ENCODE measurements at places on chromosomes 11 and 22.
A peak's percentile ranks its signal among the peaks of the same experiment; 100 is the strongest.

DNA sequence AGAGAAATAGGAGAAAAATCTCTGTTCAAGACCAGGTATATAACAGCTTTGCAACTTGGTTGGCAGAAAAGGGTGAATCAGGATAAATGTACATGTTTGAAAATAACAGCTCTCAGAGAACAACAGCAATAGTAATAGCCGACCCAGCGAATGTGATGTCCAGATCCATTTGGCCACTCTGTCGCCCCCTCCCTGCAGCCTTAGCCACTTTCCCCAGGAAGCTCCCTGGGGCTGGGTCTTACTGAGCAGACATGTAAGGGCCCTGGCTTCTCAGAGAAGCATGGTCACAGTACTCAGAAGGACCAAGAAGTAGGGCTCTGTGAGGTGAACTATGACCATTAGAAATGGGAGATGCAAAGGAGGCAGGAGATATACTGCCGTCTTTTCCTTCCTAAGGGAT, 154.1 kb upstream of the SNX19 start:
- no peak for DNase-seq

GRCh38 chr11:1938343-1939005, 8.7 kb upstream of the MRPL23 start:
- no peak for DNase-seq

GRCh38 chr11:2869561-2870427, 15.8 kb downstream of the CDKN1C start:
- DNase-seq: no peak

DNA sequence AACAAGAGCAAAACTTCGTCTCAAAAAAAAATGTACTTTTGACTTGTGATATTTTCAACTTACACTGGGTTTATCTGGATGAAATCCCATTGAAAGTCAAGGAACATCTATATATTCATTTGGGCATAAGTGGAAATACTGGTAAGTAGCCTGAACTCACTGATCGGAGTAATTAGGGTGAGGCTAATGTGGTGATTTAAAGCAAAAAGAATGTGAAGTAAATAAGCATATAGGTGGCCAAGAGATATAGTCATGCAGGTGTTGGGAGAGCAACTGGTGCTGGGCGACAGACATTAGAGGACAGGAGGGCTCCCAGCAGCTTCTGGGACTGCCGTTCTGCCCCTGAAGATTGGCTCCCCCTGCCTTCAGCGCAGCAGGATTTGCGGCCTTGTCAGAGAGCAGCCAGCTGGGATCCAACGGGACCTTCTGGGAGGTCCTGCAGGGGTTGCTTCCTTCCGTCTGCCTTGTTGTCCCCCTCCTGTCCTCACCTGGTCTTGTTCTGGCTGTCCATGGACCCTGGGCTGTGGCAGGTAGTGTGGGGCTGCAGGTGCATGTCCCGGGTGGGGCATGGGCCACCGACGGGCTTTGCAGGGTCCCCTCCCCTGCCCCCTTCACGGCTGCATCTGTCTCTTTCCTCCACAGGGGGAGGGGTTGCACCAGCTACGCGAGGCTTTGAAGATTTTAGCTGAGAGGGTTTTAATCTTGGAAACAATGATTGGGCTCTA, 14.1 kb downstream of the RHBDD3 start:
- peak; percentile 3 for DNase-seq

DNA sequence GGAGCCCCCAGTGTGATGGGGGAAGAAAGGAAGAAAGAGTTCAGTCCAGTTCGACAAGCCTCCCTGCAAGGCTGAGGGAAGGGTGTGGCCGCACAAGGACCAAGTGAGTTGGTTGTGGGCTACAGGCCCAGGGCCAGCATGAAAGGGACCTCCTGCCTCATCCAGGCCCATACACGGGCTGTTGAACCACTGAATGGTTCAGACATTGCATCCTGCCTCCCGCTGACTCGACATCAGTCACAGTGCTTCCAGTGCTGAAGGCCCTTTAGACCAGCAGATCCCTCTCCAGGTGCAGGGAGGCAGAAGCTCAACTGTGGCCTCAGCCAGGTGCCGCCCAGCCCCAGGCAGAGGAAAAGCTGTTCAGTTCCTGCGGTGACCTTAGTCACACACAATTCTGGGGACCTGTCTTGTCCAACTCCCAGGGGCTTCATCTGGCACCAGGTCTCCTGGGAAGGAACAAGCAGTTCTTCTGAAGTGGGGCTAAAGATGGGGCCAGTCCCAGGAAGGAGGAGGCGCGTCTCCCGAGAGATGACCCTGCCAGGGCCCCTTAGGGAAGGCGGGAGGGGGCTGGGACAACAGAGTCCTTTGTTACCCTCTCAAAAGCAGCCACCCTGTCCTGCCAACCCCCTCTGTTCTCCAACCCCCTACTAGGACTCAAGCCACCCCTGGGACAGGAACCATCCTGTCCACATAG, 6.6 kb downstream of the ARRB1 start:
- DNase-seq: no peak

DNA sequence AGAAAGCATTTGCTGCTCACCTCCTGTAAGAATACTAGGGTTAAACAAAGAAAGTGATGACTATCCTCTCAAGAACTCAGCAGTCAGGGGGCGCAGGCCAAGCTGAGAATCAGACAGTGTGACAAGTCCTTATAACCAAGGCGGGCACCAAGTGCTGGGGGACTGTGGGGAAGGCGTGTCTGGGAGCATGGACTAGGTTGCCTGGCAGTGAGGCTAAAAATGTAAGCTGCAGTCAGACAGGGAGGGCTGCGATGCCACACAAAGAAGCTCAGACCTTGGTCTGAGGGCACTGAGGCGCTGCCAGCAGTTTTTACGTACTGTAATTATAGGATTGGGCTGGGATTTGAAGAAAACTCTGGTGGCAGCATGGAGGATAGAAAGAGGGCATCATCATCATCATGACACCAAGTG, 73.7 kb downstream of the FLI1 start:
- DNase-seq: no peak
